Hepatocyte (in vitro differentiated cells): ENCODE measurements at places on chromosomes 5 and 9. TPM values are rescaled to one million over a fixed set of nuclear protein-coding genes. Genes with fewer than 3 reads are reported as not detected.
A peak's percentile ranks its signal among the peaks of the same experiment; 100 is the strongest.

- peak; percentile 12 for DNase-seq
Observed at GRCh38 chr5:66498791-66499207, 97.4 kb upstream of the MAST4 start.

- peak; percentile 78 for DNase-seq
Observed at GRCh38 chr5:78647838-78648358, 674 bp downstream of the LHFPL2 start.

DNA sequence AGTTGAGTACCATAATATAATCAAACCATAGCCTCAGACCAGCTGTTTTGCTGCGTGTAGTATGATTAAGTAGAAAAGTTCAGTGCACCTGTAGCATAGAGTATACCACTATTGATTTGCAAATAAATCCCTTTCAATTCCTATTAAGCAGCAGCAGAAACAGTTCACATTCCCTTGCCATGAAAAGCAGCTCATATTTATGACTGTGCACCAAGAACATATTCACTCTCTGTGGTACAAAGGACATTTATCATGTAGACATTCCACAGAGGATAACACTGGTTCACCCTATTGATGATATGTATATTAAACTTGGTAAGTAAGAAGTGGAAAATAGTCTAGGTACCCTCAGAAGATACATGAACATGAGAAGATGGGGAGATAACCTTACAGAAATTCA is 1689.1 kb upstream of the CDH6 start:
- no peak for DNase-seq

DNA sequence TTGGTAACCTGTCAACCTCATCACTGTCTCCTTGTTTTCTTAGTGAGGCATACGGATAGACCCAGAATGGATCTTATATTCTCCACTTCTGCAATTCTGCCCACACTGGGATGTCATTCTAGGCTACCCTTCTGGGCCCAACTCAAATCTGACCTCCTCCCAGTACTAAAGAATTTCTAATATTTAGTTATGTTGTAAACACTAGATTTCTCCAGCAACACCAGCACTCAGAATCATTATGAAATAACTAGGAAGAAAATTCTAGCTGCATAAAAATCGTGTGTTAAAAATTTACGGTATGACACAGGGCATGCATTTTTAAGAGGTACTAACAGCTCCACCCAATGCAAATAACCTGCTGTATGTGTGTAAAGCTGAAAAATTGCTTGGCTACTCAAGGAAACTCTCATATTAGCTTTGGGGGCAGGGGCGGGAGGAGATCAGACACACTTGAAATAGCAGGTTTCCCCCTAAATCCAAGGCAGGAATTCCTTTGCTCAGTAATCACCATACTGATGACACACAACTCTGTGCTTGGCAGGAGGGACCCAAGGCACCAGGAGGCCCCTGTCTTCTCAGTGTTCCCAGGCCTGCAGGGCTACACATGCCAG is 27.3 kb downstream of the MACROH2A1 start:
- no peak for DNase-seq

- DNase-seq, result peak; percentile 58
Observed at GRCh38 chr9:38423973-38424843, at the start of gene IGFBPL1. Gene IGFBPL1, minus strand, starts transcription at chr9:38424454. Its CDS starts 30 bp downstream, at chr9:38424424.

GRCh38 chr9:90419221-90419851 is 223.3 kb downstream of the DIRAS2 start:
- DNase-seq, result no peak

- DNase-seq, result no peak
Observed at GRCh38 chr5:176789873-176790615, 20.3 kb upstream of the UNC5A start.

DNA sequence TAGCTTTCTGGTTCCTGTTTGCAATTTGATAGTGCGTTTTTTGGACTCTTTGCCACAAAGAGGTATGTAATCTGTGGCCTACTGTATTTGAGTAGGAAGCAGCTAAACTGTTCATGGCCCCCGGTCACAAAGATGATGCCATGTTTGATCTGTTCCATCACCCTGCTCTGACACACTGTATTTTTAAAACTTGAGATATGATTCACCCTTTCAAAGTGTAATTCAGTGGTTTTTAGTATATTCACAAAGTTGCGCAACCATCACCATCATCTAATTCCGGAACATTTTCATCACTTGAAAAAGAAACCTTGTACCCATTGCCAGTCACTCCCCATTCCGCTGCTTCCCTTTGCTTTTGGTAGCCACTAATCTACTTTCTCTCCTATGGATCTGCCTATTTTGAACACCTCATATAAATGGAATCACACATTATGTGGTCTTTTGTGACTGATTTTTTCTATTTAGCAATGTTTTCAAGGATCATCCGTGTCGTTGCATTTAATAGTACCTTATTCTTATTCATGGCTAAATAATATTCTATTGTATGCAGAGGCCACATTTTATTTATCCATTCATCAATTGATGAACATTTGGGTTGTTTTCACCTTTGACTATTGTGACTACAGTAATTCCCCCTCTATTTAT is 141.6 kb downstream of the NR3C1 start:
- DNase-seq, result no peak

DNA sequence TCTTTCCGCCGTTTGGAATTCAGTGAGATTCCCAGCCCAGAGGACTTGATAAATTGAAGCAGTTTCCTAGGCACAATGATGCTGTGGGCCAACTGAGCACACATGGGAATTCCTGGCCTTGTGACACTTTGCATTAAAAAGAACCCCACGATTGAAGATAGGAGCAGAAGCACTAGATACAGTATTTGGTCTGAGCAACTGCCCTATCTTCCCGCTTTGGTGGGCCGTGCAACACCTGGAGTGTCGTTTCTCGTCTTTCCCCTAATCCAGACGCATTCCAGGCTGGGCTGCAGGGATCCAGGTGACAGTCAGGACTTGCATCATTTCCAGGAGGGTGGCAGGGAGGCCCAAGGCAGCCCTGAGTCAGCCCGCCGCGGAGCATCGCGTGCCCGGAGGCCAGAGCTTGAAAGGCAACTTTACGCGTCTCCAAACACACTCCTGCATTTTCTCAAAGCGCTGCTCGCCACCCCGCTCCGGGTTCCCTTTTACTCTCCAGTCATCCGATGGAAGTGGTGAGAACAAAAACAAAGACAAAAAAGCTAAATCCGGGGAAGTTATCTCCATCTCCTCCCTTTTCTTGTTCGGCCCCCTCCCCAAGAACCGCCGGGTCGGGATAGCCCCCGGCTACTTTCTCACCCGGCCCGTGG is 753 bp upstream of the STC2 start:
- peak; percentile 81 for DNase-seq

DNA sequence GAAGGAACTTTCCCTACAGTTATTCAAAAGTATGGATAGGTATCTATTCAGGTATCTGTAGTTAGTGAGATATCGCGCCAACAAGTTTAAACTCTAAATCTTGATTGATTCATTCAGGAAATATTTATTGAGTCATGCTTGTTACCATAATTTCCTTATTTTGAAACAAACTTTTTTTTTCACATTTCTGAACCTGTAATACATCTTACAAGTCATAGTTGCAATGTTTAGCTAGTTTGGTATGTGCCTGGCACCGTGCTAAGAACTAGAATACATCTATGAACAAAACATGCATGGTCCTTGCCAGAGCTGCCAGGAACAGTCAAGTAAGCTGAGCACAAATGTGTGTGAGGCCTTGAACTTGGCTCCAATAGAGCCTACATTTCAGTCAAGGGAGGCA is 226.4 kb downstream of the PCSK5 start:
- DNase-seq, result no peak

- DNase-seq, result no peak
Observed at GRCh38 chr9:70112981-70113380, 69.3 kb downstream of the MAMDC2 start.

DNA sequence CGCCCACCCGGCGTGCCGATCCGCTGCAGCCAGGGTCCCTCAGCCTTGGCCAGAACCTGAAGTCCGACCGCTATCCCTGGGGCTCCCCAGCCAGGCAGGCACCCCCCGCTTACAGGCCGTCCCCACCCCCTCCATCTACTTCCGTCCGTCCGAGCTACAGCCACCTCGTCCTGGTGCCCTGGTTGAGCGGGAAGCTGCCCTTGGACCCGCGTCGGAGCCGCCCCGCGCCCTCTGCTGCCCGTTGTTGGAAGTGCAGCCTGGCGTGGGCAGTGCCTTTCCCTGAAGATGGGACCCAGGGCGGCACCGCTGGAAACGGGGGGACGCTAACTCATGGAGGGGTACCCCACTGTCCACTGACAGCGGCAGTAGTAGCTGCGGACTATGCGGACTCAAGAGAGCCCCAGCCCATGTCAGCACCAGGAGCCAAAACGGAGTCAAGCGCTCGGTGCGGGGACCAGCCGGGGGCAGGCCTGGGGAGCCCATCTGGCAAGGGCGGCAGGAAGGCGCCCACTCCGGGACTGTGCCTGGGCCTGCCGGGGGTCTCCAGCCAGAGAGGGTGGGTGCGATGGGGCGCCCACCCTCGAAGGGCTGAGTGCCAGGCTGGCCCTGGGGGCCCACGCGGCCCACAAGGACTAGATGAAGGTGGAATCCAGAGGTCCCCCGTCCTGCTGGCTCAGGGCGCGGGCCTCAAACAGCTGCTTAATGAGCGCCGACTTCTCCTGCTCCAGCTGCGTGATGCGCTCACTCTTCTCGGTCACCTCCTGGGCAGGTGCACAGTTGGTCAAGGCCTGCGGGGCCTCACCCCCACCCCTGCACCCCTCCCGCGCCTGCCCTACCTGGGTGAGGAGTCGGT is 6.1 kb downstream of the SAPCD2 start:
- peak; percentile 71 for DNase-seq

- DNase-seq, result no peak
Observed at GRCh38 chr5:170863646-170864045, 1.8 kb downstream of the RANBP17 start.

DNA sequence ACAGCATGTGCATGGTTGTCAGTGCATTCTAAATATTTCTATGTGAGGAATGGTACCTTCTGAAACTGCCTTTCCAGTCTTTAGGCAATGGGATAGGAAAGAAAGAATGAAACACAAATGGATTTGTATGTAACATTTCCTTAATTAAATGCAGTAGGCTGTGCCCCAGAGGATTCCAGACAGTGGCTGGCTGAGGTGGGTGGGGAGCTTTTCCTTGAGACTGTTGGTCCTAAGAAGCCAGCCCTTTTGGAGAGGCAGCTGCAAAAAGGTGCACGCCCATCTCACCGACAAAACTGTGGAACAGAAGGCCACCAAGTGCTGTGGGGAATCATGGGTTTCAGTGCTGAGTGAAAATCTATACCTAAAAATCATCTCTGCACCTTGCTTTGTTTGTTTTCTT is 6.8 kb upstream of the CKMT2 start:
- DNase-seq, result no peak

DNA sequence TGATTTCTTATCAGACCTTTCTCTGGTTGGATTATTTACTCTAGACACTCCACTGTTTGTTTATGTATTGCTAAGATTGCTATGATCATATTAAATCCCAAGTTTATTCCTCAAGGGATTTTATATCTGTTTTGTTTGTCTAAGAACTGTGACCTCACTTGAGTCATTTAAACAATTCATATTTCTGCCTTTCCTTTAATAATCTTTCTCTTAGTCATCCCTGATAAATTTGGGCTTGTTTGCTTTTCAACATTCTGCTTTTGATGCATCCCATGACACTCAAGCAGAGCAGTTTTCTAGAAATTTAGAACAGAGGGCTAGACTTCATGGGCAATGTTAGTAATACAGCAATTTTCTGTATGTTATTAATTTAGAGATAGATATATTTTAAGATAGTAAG is 231.6 kb upstream of the TNC start:
- DNase-seq, result no peak

DNA sequence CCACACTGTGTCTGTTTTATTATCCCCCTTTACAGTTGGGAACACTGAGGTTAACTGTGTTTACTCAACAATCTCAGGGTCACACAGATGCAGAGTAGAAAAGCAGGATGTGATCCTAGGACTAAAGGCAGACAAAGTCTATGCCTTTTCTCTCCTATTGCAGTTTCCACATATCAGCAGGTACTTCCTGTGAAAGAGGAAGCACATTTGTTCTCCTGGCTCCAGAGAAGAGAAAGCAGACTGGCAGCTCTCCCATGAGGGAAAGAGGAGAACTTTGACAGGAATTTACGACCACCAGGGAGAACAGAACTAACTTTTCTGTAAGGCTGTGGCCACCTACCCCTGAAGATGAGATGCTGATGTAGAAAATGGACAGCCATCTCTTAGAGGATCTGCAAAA is 84.2 kb upstream of the TNC start:
- DNase-seq, result no peak

DNA sequence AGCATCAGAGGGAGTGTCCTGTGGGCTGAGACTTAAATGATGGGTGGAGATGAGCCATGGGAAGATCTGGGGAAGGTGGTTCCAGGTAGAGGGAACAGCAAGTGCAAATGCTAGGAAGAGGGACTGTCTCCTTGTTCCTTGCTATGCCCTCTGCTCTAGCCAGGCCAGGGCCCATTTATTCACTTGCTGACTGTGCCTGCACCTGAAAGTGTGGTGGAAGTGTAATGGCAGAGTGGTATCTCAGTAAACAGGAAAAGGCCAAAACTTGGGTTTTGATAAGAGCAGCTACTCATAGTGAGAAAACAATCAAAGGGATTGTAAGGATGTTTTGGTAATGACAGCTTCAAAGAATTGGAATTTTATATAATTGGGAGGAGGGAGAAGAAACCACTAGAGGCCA is 32.4 kb downstream of the TLE4 start:
- DNase-seq, result no peak

- DNase-seq, result no peak
Observed at GRCh38 chr9:98801969-98802371, 5.5 kb upstream of the GALNT12 start.

GRCh38 chr9:131129183-131129582 is 3.8 kb downstream of the NUP214 start:
- DNase-seq, result no peak

DNA sequence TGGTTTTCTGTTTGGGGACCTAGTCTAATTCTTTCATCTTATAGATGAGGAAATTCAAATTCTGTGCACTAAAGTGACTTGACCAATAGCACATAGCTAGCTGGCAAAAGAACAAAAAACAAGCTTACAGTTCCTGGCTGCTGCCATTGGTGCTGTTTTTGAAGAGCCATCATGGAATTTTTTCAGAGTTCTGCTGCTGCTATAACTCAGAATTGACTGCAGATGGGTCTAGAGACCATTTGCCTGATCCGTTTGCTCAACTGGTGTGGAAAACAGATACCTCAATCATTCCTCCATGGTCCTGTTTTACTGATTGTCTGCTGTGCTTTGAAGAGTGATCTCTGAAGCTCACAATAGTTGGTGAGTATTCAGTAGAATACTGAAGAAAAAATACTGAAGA is 15.2 kb downstream of the FBXL7 start:
- DNase-seq, result no peak

GRCh38 chr9:35114113-35114839 is 1.4 kb downstream of the ATOSB start:
- peak; percentile 94 for DNase-seq

The SLC12A2 gene
- total RNA-seq, result 62.6 and 67.1 TPM in 2 replicates

The GPX3 gene
- 40.9 and 58.6 TPM in 2 replicates for total RNA-seq

The IL13 gene
- total RNA-seq, result not detected in 2 replicates

The CDX1 gene
- total RNA-seq, result 54.6 and 58.2 TPM in 2 replicates

The SPATA31C1 gene
- not detected in 2 replicates for total RNA-seq

The PCDHGB4 gene
- total RNA-seq, result 20.0 and 20.9 TPM in 2 replicates

The SPOCK1 gene
- total RNA-seq, result 5.6 and 7.7 TPM in 2 replicates

The GDNF gene
- total RNA-seq, result 0.20 and 1.1 TPM in 2 replicates

The CCNO gene
- total RNA-seq, result 0.12 and 0.13 TPM in 2 replicates
